ENCODE measurements at places on chromosomes 16 and 17. TPM values are rescaled to one million over a fixed set of nuclear protein-coding genes. Genes with fewer than 3 reads are reported as not detected.

OR1G1 gene
- not detected for total RNA-seq

CXCL16 gene
- 3.4 TPM for total RNA-seq

BCL6B gene
- 0.70 TPM for total RNA-seq

DNA sequence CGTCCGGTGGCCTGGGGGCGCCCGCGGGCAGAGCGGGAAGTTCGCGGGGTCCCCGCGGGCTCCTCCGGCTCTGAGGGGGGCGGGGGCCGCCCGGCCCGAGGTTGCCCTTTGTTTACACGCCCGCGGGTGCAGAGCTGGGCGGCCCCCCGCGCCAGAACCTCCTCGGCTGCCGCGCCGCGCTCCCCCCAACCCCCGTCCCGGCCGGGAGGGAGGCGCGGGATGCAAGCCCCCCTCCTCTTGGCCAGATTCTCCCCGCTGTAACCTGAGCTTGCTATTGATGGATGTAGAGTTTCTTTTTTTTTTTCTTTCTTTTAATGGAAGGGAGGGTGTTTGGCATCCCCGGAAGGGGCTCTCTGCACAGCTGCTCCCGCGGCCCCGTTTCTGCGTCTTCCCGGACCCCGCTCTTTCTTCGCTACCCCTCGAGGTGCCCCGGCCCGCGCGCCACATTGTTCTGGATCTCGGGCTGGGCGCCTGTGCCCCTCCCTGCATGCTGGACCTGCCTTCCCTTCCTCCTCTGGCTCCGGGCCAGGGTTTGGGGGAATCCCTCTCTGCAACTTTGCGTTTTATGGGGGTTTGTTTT, 646 bp downstream of the CBX2 start:
- DNase-seq = no peak

DNA sequence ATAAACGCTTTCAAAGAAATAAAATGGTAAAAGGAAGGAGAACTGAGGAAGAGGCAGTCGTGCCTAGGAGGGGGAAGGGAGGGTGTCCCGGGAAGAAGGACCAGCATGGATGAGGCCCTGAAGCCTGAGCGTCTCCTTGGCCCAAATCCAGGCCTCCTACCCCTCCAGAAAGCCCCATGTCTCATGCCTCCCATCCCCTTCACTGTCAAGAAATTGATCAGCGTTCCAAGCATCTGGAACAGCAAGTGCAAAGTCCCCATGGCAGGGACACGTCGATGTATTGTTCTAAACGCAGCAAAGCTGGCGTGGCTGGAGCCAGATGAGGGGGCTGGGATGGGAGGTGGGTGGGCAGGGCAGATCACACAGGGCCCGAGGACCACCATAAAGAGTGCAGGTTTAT, 22.6 kb downstream of the SEC14L5 start:
- DNase-seq = no peak

DNA sequence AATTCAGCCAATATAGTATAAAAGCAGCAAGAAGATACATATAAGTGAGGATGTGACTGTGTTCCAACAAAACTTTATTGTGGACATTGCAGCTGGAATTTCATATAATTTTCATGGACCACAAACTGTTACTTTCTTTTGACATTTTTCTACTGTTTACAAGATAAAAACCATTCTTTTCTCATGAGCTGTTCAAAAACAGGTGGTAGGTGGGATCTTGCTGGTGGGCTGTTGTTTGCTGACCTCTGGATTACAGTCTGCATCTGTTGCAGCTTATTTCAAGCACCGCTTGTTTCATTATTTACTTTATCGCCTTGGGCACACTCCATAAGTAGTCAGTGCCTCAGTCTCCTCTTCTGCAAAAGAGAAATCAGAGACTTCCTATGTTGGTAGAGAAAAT, 99.5 kb downstream of the CDH13 start:
- no peak for DNase-seq

DNA sequence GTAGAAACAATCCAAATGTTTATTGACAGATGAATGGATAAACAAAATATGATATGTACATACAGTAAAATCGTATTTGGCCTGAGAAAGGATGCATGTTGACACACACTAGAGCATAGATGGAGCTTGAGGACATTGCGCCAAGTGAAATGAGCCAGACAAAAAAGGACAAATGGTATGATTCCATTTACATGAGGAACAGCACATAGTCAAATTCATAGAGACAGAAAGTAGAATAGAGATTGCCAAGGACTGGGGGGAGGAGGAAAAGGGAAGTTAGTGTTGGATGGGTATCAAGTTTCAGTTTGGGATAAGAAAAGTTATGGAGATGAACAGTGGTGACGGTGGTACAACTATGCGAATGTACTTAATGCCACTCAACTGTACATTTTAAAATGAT, 47.9 kb downstream of the COPRS start:
- DNase-seq = no peak

- DNase-seq = no peak
Observed at GRCh38 chr17:44807093-44807816, 22.8 kb downstream of the GJC1 start.

DNA sequence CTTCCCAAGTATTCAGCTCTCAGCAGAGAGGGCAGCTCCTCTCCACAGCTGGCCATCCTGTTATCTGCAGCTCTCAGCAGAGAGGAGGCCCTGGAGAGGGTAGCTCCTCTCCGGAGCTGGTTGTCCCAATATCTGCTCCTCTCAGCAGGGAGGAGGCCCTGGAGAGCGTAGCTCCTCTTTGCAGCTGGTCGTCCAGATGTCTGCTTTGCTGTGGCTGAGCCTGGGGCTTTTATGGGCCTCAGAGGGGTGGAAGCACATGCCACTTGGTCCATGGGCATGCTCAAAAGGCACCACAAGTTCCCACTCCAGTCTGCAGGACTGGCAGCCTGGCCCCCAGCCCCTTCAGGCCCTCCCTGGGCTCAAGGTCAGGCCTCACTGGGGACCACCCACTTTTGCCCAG, 314.3 kb downstream of the KCNJ2 start:
- no peak for DNase-seq

- DNase-seq = no peak
Observed at GRCh38 chr17:68198931-68199836, 48.7 kb upstream of the AMZ2 start.

- peak; percentile 41 for DNase-seq
Observed at GRCh38 chr17:44556832-44557606, at the start of gene FZD2. Gene FZD2 (plus strand): TSS chr17:44557484. CDS start chr17:44557689, 205 bp downstream.

GRCh38 chr17:47643116-47643515, 6.6 kb upstream of the KPNB1 start:
- DNase-seq = no peak

DNA sequence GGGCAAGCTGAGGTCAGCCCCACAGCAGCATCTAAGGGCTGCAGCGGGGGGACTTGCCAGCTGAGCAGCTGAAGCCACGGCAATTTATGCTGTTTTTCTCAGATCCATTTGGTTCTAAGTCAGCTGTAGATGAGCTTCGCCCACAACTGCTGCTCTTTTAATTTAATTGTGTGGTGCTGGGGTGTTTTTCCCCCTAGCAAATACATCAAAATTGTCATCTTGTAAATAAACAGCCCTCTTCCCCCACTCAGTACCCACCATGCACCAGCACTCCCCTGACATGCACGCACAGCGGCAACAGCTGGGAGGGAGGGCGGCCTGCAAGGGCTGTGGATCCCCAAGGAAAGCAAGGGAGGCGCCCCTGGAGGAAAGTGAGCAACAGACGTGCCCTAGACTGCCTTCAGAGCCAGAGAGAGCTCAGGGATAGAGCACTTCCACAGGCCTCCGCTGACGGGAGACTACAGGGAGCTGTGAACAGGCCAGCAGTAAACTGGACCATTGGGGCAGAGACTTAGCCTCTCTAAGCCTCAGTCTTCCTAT, 149.5 kb downstream of the TMEM132E start:
- DNase-seq = no peak

GRCh38 chr16:70520612-70521297, 2.6 kb downstream of the COG4 start:
- DNase-seq = no peak

NKD1 gene
- total RNA-seq = 6.2 TPM

- no peak for DNase-seq
Observed at GRCh38 chr16:85524630-85525419, 88.3 kb upstream of the GSE1 start.

FGF11 gene
- 2.8 TPM for total RNA-seq

PIK3R6 gene
- total RNA-seq = 1.1 TPM

DNA sequence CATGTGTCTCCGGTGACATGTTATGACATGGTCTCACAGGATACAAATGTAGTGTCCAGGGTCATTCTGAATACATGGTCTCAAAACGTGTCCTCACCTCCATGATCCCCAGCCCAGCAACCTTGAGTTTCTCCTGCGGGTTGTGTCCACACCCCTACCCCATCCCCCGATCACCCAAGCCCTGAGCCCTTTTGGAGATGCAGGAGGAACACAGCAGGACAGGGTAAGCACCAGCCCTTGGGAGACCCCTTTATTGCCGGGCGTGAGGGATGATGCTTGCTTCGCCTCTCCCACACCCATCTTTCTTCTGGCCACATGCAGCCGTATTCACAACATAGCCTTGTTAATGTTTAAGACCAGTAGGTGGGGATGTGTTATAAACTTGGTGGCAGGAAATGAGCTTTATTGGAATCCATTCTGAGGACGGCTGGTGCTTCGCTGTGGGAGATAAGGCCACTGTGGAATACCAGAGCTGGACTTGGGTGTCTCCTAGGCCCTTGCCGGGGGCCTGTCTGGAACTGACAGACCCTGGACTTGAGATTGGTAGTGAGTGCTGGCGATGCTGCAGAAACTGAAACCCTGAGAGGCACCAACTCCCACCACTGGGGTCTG, 5.5 kb downstream of the TMEM132E start:
- peak; percentile 33 for DNase-seq

SLC38A8 gene
- not detected for total RNA-seq

MYADML2 gene
- not detected for total RNA-seq

EME2 gene
- total RNA-seq = 32.5 TPM

PHKB gene
- 50.7 TPM for total RNA-seq

DNA sequence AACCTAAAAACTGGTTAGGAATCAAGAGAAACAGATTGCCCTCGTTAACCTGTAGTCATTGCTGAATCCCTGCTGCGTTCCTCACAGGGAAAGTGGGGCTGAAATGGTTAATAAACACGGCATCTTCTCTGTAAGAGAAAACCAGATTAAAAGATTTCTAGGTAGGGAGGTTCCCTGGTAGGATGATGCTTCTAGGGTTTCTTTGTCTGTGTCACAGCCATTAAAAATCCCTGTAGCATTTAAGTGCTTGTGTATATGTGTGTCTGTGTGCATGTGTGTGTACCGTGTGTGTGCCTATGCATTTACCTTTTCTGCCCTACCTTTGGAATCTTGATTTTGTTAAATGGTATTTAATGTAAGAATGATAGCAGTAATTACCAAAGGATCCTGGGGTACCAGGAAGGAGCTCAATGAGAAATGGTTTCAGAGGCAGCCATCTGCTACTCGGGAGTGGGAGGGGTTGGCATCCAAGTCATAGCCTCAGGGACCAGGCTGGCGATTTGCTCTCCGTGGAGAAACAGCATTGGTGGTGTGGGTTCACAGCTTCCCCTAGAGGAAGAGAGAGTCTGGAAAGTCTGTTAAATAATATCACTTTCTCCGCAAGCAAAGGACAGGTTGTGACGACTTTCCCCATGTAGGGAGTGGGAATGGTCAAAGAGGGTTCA, 177.1 kb downstream of the HS3ST4 start:
- no peak for DNase-seq

- no peak for DNase-seq
Observed at GRCh38 chr16:68969338-68969737, 126.0 kb downstream of the TANGO6 start.

- no peak for DNase-seq
Observed at GRCh38 chr17:80339731-80340456, 75.1 kb upstream of the ENDOV start.

DNA sequence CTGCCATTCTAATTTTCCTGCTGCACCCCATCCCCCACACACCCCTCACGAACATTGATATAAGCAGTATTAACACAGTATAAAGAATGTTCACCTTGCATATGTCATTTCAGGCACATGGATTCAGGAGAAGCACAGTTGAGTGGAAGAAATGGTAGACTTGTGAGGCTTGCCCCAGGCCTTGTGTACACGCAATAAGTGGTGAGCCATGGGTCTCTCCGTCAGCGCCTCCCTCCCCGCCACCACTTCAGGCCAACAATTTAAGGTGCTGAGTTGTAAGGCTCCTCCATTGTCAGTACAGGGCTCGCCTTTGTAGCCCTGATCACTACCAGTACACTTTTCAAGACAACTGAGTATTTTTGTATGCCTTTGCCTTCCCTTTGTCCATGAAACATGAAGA, 12.2 kb upstream of the CLEC18C start:
- no peak for DNase-seq

DNA sequence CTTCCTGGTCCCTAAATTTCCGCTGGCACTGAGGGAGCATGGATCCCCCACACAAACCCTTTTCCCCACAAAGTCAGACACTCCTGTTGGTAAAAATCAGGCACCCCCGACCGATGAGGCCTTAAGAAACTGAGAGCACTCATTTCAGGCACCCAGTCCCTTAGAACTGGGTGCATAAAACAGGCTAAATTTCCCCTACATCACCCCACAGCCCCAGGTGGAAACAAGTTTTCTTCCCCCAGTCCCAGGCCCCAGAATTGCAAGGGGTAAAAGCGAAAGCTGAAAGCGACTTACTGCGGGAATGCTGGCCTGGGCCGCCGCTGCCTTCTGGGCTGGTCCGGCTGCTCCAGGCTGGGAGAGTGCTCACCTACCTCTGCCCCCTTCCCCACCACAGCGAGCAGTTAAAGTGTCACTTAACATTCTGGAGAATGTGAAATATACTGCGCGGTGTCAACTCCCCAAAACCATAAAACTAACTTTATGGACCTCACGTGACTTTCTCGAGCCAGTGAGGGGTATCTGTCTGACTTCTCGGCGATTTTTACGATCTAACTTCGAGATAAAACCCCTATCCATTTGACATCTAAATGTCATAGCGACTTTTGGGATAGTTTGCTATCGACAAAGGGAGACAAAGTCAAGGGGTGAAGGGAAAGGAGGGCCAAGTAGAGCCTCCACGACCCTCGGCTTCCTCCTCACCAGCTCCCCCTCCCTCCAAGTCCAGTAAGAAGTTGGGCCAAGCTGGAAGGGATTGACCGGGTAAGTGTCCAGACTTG, at the start of gene HOXB3:
Gene HOXB3, minus strand, starts transcription at position 411 of the 776 bp plus-strand sequence. CDS start 37,767 bp downstream, outside the sequence.
- DNase-seq = no peak

- no peak for DNase-seq
Observed at GRCh38 chr16:12318661-12319427, 342.3 kb downstream of the SNX29 start.

TSPOAP1 gene
- 56.1 TPM for total RNA-seq

DNA sequence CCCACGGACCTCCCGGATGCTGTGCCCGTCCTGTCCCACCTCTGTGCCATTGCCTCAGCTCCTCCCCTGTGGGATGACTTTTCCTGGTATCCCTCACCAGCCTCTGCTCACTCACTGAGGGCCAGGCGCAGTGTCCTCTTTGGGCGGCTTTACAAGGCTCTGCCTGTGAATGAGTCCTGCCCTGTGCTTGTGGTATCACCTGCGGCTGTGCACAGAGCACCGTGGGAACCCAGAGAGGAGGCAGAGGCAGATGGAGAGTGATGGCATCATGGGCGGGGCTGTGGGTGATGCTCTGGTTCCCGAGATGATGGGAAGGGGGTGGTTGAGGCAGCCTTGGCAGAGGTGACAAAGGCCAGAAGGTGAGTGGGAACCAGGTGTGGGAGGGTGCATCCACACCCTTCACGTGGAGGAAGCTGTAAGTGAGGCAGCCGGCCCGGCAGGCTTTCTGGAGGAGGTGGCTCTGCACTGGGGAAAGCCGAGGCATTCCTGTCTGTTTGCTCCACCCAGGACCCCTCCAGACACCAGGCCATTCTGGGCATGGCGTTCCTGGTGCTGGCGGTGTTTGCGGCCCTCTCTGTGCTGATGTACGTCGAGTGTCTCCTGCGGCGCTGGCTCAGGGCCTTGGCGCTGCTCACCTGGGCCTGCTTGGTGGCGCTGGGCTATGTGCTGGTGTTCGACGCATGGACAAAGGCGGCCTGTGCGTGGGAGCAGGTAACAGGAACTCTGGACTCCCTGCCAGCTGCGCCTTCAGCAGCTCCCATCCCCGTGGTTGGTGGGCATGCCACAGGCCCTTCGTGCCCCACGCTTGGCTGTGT, 23.8 kb downstream of the ADCY7 start:
- DNase-seq = no peak

OMG gene
- total RNA-seq = 0.78 TPM

Data from naive thymus-derived CD4-positive, alpha-beta T cell (primary cell).